ENCODE measurements at places on chromosomes 12 and 14.
A peak's percentile ranks its signal among the peaks of the same experiment; 100 is the strongest.

- no peak for DNase-seq
Observed at GRCh38 chr12:29653286-29653685, 130.5 kb downstream of the TMTC1 start.

DNA sequence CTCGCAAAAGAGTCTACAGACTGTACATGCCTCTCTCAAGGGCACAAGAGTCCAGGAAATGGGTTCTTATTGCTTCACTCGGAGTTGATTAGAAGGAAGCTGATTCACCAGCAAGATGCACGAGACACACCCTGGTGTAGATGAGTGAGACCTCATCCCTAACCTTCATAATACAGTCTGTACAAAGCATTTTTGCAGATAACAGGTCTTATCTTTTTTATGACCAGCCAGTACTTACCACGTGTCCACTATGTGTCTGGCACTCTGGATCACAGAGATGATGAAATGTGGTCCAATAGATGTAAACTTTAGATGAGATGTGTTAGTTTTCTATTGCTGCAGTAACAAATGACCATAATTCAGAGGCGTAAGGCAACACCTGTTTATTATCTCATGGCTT lies 53.4 kb upstream of the PWP1 start:
- DNase-seq = no peak

- no peak for DNase-seq
Observed at GRCh38 chr12:68267892-68268396, 14.5 kb upstream of the IL22 start.

GRCh38 chr12:3572560-3572959 lies 81.6 kb downstream of the PRMT8 start:
- DNase-seq = no peak

- peak; percentile 46 for DNase-seq
Observed at GRCh38 chr12:19515179-19515578, 75.9 kb downstream of the AEBP2 start.

GRCh38 chr14:26605602-26606001 lies 7.8 kb upstream of the NOVA1 start:
- no peak for DNase-seq

DNA sequence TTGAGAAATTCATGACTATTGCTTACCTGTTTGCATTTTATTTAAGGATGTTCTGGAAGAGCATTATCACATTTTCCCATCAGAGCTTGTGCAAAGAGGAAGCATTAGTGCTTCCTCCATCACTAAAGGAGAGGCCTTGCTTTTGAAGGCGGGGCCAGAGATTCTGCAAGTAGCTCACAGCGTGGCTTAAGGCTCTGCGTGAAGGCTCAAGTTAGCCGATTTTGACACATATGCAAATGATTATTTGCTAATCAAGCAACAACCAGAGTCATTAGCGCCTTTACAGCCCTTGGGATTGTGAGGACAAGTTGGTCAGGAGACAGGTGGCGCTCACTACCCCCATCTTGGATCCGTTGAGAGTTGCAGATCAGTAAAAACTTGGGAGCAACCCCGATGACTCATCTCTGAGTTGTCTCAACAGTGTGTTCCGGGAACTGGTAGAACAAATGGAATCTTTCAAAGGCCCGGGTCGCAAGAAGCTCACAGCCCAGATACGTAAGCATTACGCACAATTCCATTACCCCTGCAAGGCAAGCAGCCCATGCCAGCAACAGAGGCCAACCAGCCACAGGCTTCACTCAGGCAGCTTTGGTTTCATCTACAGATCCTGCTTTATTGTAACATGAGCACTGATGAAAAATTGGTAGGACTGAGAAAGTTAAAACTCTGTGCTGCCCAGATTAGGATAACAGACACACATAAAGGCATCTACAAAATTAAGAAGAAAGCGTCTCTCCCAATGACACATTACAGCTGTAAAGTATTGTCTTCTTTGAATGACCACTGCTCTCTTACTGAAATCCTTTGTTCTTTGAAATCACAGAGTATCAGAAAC lies 34.9 kb upstream of the SPTSSA start:
- peak; percentile 68 for DNase-seq

GRCh38 chr14:57611555-57612075 lies 118.0 kb upstream of the CCDC198 start:
- DNase-seq = no peak

GRCh38 chr12:130026608-130027176 lies 122.9 kb upstream of the TMEM132D start:
- peak; percentile 46 for DNase-seq

DNA sequence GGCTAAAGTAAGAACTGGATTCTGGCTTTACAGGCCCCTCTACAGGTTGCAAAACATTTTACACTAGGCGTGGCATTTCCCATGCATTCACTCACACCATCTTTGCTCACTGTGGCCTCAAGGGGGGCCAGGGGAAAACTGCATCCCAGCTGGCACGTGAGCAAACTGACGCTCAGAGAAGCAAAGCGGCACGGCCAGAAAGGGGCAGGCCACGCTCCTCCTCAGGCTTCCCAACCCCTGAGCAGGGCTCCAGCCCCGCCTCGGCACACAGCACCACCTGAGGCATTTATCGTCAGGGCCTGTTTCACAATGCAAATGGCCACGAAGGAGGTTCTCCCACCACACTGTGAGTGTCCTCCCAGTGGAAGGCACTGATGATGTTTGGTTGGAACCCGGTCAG lies 90.8 kb downstream of the BCL11B start:
- no peak for DNase-seq

DNA sequence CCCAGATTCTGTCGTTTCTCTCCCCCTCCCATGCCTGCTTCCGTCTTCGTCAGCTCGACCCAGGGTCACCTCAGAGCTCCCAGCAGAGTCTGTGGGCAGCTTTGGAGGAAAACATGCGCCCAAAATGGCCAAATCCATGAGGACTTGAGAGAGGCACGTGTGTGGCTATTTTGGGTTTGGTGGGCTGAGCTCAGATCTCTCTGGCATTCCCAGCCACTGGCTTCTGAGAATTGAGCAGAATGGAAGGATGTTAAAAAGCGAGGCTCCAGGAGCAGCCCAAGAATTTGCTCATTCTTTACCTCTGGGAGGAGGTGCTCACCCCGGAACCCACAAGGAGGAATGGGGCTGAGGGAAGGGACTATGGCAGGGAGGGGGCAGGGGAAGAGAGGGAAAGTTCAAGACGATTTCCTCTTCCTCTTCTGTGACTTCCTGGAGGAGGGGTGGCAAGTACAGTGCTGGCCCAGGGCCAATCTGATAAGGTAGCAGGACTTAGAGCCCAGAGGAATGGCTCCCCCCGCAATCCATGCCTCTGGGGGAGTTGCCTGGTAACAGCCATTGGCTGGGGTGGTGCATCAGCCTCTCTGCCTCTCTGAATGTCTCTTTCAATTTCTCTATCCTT lies 20.1 kb downstream of the TSPAN9 start:
- DNase-seq = peak; percentile 59

GRCh38 chr12:116673681-116674111 lies 64.2 kb downstream of the SPRING1 start:
- no peak for DNase-seq

GRCh38 chr14:30389134-30389876 lies 169.7 kb upstream of the G2E3 start:
- no peak for DNase-seq

DNA sequence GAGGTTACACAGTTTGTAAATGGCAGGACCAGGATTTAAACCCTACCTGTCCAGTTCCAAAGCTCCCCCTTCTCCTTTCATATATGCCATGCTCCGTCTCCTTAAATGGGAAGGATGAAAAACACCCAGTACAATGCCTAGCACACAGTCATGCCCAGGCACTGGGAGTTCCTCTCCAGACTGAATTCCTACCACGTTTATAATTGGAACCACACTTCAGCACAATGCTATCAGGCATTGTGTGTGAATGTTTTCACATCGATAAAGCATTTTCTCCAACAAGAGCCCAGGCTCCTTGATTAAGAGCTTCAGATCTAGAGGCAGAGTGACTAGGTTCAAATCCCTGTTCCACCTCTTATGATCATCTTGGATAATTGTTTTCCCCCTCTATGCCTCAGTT lies 2.7 kb upstream of the NUAK1 start:
- DNase-seq = no peak

- DNase-seq = no peak
Observed at GRCh38 chr12:126684703-126685102, 1582.3 kb upstream of the TMEM132C start.

GRCh38 chr14:25485381-25485780 lies 435.4 kb upstream of the STXBP6 start:
- no peak for DNase-seq

GRCh38 chr12:13436182-13436581 lies 239.7 kb downstream of the EMP1 start:
- no peak for DNase-seq

GRCh38 chr12:90842477-90842876 lies 112.5 kb downstream of the CCER1 start:
- DNase-seq = no peak

GRCh38 chr12:103994235-103994634 lies 28.6 kb downstream of the TDG start:
- no peak for DNase-seq

- DNase-seq = no peak
Observed at GRCh38 chr14:83798421-83798820, 1731.5 kb upstream of the FLRT2 start.

GRCh38 chr14:85974602-85975001 lies 444.7 kb downstream of the FLRT2 start:
- DNase-seq = no peak

DNA sequence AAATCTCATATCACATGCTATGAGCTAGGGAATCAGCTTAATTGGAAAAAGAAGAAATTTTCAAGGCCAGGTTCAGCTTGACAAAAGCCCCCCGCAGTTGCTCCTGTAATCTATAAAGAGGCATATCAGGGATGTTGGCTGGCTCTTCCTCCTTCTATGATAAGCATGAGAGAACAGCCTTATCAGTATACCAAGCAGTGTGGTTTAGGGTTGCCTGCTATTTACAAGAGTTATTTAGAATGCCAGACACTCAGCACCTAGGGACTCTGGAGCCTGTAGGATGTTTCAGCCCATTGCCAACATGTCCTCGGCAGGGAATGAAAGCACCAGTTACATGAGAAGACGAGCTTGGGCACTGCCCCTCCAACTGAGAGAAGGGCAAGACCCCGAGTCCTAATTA lies 89.5 kb upstream of the TMPO start:
- DNase-seq = no peak
